ENCODE measurements at places on chromosomes 12 and 14.

GRCh38 chr14:24403294-24403998 is 4.6 kb downstream of the NYNRIN start:
- DNase-seq: no peak

- no peak for DNase-seq
These were observed 53.3 kb upstream of the ETV6 start for GRCh38 chr12:11596141-11596540.

- no peak for DNase-seq
These were observed 31.0 kb upstream of the TC2N start for GRCh38 chr14:91898372-91898771.

- no peak for DNase-seq
These were observed 99.2 kb downstream of the PPM1A start for GRCh38 chr14:60348211-60348610.

GRCh38 chr14:61481701-61482100 is 160.3 kb downstream of the PRKCH start:
- no peak for DNase-seq

Data from right renal pelvis (tissue), 4 donors.